ENCODE measurements at places on chromosomes 3 and 15.

- DNase-seq: no peak
Observed at GRCh38 chr15:67240235-67241131, 14.0 kb downstream of the AAGAB start.

- peak; percentile 89 for DNase-seq
Observed at GRCh38 chr3:71369701-71370391, 213.7 kb downstream of the FOXP1 start.

GRCh38 chr3:47848599-47849117 lies 45.7 kb downstream of the DHX30 start:
- no peak for DNase-seq

DNA sequence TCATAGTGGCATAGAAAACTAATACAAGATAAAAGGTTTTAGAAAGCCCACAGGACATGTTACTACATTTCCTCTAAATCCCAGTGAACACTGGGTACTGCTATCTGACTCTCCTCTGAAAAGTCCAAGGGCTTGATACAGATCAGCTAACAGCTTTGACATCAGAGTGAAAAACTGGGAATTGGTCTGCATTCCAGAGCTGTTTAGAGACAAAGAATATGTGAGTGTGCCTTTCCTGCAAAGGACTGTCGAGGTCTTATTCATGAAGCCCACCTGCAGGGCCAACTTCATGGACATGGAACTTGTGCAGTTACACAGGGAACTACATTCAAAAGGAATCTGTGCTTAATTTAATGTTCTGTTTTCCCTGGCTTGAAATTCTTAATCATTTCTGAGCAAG lies 5.2 kb upstream of the TMCO5A start:
- DNase-seq: peak; percentile 13

DNA sequence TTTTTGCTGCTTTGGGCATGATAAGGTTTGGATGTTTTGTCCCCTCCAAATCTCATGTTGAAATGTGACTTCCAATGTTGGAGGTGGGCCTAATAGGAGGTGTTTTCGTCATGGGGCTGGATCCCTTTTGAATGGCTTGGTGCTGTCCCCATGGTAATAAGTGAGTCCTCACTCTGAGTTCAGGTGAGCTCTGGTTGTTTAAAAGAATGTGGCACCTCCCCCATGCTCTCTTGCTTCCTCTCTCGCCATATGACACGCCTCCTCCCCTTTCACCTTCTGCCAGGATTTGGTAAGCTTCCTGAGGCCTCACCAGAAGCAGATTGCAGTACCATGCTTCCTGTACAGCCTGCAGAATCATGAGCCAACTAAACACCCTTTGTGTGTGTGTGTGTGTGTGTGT lies 255.5 kb downstream of the EPHB1 start:
- no peak for DNase-seq

GRCh38 chr3:3137526-3137925 lies 10.8 kb downstream of the TRNT1 start:
- DNase-seq: no peak

- peak; percentile 91 for DNase-seq
Observed at GRCh38 chr3:47989981-47990440, 26.2 kb downstream of the MAP4 start.

- DNase-seq: no peak
Observed at GRCh38 chr3:191470545-191470944, 9.6 kb downstream of the PYDC2 start.

DNA sequence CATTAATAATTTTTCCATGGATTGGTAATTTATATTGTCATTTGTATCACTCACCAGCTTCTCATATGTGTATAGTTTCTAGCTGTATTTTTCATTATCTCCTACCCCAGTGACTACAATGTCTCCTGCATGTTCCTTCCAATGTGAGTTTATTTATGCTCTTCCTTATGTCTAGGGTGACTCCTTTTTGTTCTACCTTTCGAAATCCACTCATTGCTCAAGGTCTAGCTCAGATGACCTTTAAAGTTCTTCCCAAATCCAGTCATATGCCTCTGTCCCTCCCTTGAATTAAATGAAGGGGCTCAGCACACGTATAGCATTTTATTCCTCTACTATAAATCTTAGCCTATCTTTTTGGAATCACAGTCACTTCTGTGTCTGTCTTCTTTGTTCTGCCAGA lies 53.0 kb downstream of the TMEM45A start:
- no peak for DNase-seq

DNA sequence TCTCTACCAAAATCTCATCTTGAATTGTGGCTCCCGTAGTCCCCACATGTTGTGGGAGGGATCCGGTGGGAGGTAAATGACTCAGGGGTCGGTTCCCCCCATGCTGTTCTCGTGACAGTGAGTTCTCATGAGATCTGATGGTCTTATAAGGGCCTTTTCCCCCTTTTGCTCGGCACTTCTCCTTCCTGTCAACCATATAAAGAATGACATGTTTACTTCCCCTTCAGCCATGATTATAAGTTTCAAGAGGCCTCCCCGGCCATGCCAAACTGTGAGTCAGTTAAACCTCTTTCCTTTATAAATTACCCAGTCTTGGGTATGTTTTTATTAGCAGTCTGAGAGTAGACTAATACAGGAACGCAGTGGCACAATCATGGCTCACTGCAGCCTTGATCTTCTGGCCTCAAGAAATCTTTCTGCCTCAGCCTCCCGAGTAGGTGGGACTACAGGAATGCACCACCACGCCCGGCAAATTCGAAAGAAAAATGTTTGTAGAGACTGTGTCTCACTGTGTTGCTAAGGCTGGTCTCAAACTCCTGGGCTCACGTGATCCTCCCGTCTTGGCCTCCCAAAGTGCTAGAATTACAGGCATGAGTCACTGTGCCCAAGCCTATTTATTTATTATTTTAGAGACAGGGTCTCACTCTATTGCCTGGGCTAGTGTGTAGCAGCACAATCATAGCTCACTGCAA lies 101.0 kb downstream of the ATP10A start:
- no peak for DNase-seq

DNA sequence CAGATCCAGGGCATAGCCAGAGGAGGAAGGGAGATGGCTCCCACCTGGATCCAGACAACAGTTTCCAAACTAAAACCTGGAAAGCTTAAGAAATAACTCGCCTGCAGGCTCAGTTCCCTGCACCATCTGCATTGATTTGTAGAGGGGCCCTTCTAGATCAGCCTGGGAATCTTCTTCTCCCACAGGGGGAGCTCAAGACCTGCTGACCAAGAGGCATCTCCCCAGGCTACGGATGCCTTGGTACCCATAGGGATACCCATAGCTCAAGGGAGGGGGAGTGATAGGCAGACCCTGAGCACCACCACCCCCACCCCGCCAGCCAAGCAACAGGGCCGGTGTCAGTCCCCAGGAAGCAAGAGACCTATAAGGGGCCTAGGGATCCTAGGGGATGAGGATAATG lies 28.0 kb upstream of the DCLK3 start:
- DNase-seq: peak; percentile 26

- DNase-seq: no peak
Observed at GRCh38 chr3:25679642-25680302, 15.1 kb upstream of the TOP2B start.

GRCh38 chr3:187971629-187972028 lies 182.3 kb upstream of the LPP start:
- DNase-seq: no peak

DNA sequence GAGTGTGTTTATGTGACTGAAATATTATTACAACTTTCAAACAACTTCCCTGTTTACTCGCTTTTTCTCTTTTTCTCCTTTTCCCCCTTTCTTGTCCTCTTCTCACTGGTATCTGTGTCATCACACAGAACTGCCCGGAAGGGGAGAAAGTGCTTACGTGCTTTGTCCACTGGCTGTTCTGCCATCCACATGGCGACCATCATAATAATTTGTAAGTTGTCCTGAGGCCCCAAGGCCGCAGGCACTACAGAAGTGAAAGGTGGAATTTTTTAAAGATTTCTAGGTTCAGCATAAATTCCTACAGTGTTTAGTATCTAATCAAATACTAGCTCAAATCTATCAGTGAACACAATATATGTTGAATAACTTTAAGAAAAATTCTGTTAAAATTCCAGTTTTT lies 26.7 kb upstream of the ABHD10 start:
- DNase-seq: no peak

DNA sequence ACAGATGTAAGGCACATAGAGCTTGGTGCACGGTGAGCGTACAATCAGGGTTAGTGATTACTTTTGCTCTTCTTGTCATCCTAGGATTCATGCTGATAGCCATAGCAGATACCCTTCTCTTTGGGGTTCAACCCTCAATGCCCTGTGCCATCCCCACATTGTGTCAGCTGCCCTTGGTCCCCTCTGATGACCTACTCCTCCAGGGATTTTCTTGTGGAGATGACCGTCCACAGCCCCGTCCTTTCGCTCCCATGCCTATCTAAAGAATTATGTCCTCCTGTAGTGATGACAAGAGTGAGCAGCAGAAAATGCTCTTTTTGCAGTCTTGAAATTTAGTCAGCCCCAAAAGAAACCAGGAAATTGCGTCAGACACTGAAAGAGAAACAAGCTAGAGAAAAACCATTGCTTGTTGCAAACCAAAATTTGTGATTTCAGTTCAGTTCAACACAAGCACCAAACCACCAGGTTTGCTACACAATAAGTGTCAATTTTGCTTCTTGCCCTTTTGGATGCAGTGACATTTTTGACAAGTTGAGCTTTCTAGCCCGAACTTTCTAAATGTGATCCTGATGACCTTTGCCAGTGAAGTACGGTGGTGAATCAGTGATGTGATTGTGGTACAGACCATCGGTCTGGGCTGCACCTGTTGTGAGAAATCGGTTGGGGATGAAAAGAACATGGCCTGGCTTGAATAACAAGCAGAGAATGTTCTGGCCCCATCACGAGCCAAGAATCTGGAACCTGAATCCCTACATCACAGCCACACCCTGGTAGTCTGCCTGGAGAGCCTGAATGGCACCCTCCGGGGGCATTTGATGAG lies 41.3 kb downstream of the CMTM7 start:
- peak; percentile 29 for DNase-seq

- peak; percentile 25 for DNase-seq
Observed at GRCh38 chr3:33831053-33831452, 32.6 kb downstream of the PDCD6IP start.
